ENCODE measurements at places on chromosomes 6 and 20.

DNA sequence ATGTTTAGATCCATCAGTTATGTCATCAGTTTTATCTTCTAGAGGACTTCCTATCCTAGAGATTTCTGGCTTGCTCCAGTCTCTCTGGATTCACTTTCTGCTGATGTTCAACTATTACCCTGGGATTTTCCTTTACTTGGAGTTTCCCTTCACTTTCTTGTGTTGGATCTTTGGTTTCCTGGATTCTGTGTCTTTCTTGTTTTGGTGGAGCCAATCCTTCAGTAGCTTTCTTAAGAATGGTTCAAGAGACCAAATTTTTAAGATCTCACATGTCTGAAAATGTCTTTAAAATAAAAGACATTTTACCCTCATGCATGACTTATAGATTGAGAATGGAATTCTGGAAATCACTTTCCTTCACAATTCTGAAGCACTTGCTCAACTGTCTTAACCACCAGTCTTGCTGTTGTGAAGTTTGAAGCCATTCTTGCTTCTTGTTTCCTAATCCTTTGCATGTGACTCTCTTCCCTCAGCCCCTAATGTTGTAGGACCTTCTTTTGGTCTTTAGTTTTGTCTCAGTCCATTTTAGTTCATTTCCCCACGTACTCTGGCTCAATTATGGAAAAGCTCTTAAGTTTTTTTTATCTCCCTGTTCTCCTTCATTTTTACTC lies 87.9 kb downstream of the ARID1B start:
- DNase-seq = no peak

DNA sequence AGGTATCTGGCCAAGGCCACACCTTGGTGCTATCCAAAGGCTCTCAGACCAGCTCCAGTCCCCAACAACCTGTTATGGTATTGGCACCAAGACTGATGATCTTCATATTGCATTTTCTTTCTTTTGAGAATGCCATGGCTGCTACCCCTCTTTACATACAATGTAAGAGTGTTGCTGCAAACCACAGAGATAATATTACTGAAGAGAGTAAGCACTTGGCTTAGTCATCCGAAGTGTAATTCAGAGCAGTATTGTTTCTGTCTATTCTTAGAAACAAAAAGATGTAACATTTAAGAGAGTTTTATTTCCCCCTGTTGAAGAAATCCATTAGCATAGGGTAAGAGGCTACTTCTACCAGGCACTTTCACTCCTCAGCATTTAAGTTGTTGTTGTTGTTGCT lies 212.5 kb downstream of the C6orf118 start:
- no peak for DNase-seq

DNA sequence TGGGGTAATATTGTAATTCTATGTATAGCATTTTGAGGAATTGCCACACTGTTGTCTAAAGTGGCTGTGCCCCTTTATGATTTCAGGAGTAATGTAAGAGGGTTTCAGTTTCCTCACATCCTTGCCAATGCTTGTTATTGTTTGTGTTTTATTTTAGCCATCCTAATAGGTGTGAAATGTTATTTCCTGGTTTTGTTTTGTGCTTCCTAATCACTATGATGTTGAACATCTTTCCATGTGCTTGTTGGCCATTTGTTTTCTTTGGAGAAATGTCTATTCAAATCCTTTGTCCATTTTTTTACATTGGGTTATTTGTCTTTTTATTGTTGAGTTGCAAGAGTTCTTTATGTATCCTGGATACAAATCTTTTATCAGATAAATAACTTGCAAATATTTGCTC lies 97.3 kb upstream of the MLIP start:
- DNase-seq = no peak

- no peak for DNase-seq
These were observed 54.3 kb downstream of the ANKRD60 start for GRCh38 chr20:58173930-58174707.

GRCh38 chr6:8731874-8732273 lies 296.5 kb upstream of the SLC35B3 start:
- DNase-seq = no peak

GRCh38 chr6:29647927-29648642 lies 8.8 kb upstream of the MOG start:
- DNase-seq = no peak

GRCh38 chr6:104682722-104683643 lies 176.7 kb downstream of the HACE1 start:
- peak; percentile 82 for DNase-seq

DNA sequence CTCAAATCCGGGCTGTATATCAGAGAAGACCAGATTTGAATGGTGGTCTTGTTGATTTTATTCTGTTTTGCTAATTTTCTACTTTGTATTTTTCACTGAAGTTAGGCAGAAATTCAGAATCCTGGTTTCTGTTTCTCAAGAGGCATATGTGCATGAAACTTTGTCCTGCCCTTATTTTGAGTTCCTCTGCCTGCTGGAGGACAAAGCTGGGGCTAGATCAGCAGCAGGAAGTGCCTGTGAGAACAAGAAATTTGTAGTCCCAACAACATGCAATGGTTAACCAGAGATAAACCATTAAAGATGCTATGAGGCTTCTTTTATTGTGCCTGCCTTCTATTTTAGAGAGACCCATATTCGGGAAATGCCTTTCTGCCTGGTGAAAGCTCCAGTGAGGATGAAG lies 37.1 kb downstream of the BEND6 start:
- DNase-seq = no peak

DNA sequence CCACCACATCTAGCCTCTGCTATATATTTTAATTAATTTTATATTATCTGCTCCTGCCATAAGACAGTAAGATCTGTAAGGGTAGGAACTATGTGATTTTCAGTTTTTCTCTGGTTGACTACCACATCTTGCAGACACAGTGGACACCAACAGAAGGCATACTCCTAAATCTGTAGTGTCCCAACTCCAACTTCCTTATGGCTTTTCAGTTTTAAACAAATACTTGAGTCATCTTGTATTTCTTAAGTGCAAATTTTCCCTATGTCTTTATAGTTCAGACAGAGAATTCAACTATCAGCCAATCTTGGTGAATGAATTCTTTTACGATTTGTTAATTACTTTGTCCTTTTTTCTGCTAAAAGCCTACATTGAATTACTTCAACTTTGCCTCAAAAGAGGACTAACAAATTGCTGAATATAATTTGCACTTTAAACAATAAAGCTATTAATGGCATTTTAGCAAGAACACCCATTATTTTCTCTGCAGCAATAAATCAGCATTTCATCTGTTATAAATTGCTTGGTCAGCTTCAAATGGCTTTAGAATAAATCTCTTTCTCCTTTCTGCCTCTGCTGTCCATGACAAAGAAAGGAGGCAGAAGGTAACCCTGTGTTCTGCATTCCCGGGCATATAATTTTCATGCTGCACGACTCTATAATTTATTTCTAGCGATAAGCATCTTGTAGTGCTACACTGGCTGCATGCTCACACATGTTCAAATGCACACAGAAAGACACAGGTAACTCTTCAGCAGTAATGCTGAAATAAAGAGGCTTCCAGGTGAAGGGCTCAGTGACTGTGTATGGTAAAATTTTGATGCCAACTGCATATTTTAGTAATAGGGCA lies 144.8 kb downstream of the BACH2 start:
- no peak for DNase-seq

DNA sequence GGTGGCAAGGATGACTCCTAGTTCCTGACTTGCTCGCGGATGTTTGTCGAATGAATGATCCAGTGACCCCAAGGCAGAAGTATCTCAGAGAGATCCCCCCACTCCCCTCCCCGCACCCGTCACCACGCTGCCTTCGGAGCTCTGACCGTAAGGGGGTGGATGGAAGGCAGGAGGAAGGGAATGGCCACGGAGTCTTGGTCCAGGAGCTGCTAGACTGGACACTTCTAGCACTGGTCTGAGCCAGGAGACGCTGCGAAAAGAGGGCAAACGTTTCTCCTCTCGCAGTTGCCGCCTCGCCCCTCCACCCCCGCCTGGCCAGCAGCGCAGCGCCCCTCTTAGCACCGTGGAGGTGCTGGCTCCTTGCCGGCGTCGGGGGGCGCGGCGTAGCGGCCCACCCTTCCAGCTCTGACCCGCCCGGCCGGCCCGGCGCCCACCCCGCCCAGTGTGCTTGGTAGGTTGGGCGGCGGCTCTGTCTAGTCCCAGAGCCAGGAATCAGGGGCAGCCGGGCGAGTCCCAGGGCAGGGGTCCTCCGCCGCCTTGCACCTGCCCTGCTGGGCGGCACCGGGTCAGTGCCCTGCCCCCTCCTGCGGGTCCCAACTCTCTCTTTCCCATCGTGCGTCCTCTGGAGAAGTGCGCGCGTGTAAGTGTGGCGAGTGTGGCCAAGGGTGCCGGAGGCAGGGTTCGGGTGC lies 2.4 kb upstream of the DBNDD2 start:
- peak; percentile 47 for DNase-seq

DNA sequence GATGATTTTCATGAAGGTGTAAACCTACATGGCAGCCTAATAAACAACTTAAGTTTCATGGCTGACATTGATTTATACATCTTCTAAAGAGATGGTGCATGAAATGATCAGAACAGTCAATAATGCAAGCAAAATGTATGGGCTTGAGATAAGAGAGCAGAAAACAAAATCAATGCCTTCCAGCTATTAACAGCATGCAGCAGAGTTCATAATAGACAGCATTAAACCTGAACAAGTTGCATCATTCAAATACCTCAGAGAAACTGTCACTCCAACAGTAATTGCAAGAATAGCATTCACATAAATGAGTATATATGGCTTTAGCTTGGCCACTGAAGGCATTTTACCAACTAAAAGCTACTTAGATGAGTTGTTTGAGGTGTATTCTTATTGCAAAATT lies 319.6 kb upstream of the ARID1B start:
- no peak for DNase-seq

GRCh38 chr6:31901415-31901952 lies 402 bp downstream of the ZBTB12 start:
- DNase-seq = peak; percentile 36

DNA sequence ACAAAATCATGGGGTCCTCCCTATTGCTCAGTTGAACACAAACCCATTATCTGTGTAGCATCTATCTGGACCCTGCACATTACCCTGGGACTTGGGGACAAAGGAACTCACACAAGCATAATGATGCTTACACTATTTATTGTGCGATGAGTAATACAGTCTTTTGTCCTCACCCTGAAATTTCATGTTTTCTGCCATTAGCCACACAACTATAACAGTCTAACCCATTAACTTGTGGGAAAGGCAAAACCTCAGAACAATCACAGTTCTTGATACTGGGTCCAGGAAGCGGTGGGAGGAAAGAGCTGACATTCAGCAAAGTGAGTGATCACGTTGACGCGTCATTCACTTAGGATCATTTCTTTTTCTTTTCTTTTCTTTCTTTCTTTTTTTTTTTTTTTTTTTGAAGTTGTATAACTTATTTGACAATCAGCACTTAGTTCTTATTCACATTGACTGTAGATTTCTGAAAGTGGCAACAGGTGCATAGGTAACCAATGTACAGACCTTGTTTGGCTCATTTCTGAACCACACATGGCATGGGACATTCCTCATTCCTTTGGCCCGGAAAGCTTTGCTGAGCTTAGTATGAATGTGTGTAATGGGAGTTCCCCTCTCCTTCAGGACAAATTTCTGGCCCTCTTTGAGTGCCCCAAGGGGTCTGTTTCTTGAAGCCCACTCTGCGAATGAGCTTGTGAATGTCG lies 94.8 kb upstream of the CNKSR3 start:
- no peak for DNase-seq

DNA sequence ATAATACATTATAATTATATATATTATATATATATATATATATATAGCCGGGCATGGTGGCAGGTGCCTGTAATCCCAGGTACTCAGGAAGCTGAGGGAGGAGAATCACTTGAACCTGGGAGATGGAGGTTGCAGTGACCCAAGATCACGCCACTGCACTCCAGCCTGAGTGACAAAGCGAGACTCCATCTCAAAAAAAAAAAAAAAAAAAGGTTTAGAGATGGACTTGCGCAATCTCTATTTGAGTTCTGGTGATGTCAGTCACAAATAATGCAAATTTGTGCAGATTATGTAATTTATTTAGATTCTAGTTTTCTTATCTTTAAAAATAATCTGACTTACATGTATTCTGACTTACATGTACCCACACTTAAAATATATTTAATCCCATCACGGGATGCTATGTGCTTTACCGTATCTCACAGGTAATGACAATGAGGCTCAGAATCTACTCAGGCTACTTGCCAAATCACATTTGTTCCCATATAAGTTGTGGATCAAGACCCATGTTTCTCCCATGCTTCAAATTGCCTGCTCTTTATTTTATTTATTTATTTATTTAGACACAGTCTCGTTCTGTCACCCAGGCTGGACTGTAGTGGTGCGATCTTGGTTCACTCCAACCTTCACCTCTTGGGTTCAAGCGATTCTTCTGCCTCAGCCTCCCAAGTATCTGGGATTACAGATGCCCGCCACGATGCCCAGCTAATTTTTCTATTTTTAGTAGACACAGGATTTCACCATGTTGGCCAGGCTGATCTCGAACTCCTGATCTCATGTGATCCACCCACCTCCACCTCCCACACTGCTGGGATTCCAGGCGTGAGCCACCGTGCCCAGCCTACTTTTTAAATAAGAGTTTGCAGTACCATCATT lies 7.6 kb upstream of the UST start:
- DNase-seq = no peak

DNA sequence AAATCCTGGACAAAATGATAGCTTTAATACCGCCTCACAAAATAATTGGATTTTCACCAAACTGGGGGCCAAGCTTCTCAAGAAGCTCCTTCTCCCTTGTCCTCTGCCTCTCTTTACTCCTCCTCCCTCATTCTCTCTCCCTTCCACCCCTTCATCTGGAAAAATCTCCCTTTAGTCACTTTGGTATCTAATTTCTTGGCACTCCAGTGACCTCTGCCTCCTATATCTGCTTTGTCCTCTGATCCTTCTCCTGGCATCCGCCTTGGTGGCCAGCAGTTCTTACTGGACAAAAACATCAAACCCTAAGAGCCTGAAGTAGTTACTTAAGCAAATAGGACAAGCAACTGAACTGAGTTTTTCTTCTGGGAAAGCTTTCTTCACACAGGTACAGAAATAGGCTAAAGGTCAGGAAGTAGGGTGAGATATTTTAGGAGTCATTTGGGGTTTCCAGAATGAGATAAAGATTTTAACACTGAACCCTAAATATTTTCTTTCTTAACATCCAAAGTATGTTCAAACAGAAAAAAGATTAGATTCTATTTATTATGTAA lies 220.7 kb downstream of the ARHGAP18 start:
- DNase-seq = no peak

GRCh38 chr6:37160922-37161778 lies 8.8 kb upstream of the PIM1 start:
- DNase-seq = no peak

DNA sequence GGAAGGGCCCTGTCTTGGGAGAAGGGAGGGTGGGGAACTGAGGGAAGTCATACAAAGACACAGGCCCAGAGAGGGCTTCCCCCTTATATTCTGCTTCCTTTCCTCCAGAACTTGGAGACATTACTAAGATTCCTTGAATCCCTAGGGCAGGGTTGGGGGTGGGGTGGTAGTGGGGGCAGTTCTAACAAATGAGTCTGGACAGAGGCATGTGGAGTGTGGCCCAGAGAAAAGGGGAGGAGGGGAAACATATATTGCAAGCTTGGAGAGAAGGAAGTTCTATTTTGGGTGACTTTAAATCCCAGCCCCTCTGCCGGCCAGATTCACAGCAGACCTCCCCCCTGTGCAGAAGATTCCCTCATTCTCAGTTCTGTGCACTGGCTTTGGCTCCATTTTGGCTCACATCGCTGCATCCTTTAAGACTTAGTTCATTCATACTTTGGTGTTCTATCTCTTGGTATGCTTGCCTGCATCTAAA lies 43.7 kb downstream of the DAAM2 start:
- DNase-seq = no peak
